ENCODE measurements at places on chromosomes 3 and 15. TPM values are rescaled to one million over a fixed set of nuclear protein-coding genes. Genes with fewer than 3 reads are reported as not detected.

GRCh38 chr15:92899601-92899947, 550 bp upstream of the CHD2 start:
- DNase-seq, result no peak

GRCh38 chr3:108065096-108065495, 25.7 kb downstream of the CD47 start:
- no peak for DNase-seq

DNA sequence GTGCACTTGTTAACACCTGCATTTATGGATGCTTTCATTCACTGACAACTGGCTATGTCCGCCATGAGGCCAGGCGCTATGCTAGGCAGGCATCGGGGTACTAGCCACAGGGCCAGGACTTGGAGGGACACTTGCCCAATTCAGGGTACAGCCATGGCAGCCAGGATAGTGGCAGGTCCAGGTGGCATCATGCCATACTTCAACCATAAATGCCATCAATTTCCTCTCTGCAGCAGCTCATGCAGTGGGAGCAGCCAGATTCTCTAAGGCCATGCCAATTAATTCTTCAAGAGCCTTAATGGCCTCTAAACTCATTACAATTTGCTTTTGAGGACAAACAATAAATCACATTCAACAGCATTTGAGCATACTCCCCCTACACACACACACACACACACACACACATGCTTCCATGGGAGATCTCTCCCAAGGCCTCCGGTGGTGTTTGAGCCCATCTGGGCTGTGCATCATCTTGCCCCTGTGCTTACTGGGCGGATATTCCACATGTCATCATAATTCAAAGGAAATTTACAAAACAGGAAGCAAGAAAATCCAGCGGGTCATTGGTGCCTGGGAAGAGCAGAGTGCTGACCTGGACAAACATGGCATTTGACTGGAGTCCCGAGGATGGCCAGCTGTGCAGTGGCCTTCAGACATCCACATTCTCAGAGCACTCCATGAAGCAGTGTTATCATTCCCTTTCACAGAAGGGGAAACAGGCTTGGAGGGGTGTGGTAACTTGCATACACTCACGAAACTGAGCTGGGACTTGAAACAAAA, 109.1 kb downstream of the IQSEC1 start:
- DNase-seq, result no peak

DNA sequence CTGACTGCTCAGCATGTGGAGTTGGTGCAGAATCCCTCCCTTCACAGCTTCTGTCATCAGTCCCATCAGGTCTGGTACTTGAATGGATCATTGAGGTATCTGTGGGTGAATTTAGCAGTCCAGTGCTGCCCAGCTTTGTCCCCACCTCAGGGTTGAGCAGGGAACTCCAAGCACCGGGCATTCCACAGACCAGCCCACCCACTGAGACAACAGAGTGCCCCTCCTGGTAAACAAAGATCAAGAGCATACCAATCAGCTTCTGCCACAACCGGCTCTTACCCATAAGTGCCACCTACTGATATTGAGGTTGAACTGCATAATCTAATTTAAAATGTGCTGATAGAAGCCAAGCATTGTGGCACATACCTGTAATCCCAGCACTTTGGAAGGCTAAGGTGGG, 57.1 kb upstream of the FXR1 start:
- no peak for DNase-seq

- DNase-seq, result no peak
Observed at GRCh38 chr3:34882764-34883163, 756.6 kb upstream of the ARPP21 start.

DNA sequence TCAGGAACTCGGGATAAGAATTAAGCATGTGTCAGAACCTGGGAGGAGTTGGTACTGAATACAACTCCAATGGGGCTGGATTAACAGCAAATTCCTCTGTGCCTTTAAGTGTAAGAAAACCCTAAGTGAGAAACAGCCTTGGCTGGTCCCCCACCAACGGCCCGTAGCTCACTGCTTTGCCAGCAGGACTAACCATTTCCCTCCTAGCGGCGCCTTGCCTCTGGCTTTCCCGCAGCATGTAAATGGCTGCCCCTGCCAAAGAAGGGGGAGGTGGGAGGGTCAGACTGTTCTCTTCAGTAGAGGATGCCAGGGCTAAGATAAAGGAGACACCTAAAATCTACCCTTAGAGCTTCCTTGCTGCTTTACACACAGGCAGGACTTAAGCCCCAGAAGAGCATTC, 51.0 kb upstream of the SH3GL3 start:
- no peak for DNase-seq

GRCh38 chr3:108441518-108441917, 68.9 kb downstream of the MYH15 start:
- DNase-seq, result no peak

The LYSMD4 gene
- total RNA-seq, result 6.0 TPM

The CLDN16 gene
- 0.09 TPM for total RNA-seq

Measured in left colon (tissue), 2 donors.